Naive B cell (primary cell): ENCODE measurements at places on chromosomes 4 and X.

DNA sequence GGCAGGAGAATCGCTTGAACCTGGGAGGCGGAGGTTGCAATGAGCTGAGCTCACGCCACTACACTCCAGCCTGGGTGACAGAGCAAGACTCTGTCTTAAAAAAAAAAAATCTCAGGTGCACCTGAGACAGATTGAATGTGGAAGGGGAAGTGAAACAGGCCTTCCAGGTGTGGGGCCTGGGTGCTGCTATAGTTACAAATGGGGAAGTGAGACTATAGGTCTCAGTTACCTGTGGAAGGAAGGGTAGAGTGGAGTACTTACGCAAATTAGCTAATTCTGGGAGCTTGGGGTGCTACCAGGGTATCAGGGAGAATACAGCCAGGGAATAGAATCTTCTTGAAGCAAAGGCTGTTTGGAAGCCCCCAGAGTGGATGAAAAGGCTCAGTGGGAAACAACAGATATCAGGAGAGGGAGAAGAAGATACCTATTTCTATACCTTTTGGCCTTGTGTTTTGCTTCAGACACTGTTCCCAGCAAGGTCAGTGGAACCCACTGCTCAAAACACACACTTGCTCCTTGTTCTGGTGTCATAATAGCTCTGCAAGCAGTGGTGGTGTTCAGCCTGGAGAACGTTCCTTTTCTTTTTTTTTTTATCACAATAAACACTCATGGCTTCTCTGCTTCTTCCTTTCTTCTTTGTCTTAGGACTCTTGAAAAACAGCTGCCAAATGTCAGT is 7.0 kb downstream of the CD38 start:
- H3K27ac ChIP-seq = peak overlapping the region; percentile 17
- H3K27me3 ChIP-seq = no peaks in the 10 kb centered on the region
- DNase-seq = peak; percentile 73

DNA sequence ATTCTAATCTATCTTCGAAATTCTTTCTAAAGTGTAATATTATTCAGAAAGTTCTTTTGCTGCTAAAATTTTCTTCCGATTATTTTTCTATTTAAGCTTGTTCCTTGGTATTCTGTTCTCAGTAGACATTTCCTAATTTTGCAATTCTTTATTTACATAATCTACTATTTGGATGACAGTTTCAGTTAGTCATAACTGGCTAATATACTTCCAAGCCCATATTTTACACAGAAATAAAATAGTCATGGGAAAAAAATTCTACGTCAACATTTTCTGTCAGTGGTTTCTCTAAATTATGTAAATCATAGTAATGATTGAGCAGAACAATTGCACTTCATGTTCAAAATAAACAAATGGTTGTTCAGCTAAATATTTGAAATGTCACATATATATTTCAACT is 178.0 kb upstream of the ANKRD50 start:
- DNase-seq = no peak
- H3K36me3 ChIP-seq = no peaks in the 10 kb centered on the region
- H3K4me3 ChIP-seq = no peak overlapping the region
- H3K4me1 ChIP-seq = no peaks in the 10 kb centered on the region
- H3K27me3 ChIP-seq = no peaks in the 10 kb centered on the region

GRCh38 chrX:150408561-150408960 is 45.4 kb downstream of the MAMLD1 start:
- DNase-seq = no peak
- no peak overlapping the region for H3K4me3 ChIP-seq
- no peak overlapping the region for H3K27ac ChIP-seq
- no peaks in the 10 kb centered on the region for H3K36me3 ChIP-seq
- peaks cover 4% of the 10 kb centered on the region for H3K4me1 ChIP-seq

- no peak for DNase-seq
- H3K36me3 ChIP-seq = no peaks in the 10 kb centered on the region
- no peak overlapping the region for H3K27ac ChIP-seq
- no peaks in the 10 kb centered on the region for H3K4me1 ChIP-seq
Measured at GRCh38 chrX:31604629-31605221, 532.9 kb upstream of the FTHL17 start.

DNA sequence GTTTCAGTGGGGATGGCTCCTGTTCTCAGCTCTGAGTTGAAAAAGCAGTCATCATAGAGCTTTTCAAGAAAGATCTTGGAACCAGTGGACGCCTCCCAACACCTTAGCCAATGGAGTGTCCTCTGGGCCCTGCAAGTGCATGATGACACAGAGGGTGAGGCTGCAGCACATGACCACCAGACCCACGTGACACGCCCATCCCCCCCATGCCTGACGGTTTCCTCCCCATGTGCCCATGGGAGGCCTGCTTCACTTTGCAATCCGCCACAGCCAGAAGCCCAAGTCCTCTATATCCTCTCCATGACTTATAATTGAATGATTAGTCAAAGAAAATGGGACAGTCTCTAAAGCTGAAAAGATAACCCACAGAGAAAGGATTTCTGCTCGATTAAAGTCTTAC is 187.0 kb downstream of the AFAP1 start:
- peaks cover 3% of the 10 kb centered on the region for H3K4me1 ChIP-seq
- H3K36me3 ChIP-seq = no peaks in the 10 kb centered on the region
- no peak for DNase-seq
- H3K27ac ChIP-seq = no peak overlapping the region

DNA sequence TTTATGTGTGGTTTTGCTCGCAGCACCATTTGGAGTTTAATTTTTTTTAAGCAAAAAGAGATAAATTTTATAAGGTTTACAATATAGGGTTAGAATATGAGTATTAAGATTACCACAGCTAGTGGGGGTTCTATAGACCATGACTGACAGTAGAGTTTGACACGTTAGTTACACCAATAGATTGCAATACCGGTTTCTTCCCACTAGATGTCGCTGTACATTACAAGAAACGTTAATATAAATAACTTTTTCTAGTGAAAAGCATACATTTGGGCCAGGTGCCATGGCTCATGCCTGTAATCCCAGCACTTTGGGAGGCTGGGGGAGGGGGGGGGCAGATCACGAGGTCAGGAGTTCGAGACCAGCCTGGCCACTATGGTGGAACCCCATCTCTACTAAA is 433.6 kb downstream of the MAGEB5 start:
- DNase-seq = no peak
- no peak overlapping the region for H3K27ac ChIP-seq
- no peaks in the 10 kb centered on the region for H3K36me3 ChIP-seq
- no peak overlapping the region for H3K4me3 ChIP-seq
- no peaks in the 10 kb centered on the region for H3K27me3 ChIP-seq
- no peaks in the 10 kb centered on the region for H3K4me1 ChIP-seq

DNA sequence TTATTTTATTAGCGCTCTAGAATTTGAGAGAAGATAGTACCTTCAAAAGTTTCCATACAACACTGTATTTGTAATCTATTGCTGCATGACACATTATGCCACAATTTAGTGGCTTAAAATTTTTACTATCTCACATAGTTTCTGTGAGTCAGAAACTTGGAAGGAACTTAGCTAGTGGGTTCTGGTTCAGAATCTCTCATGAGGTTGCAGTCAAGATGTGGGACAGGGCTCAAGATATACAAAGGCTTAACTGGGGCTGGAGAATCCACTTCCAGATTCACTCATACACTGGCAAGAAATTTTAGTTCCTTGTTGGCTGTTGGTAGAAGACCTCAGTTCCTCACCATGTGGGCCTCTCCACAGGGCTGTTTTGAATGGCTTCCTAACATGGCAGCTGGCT is 11.5 kb upstream of the C4orf54 start:
- DNase-seq = no peak
- H3K4me1 ChIP-seq = no peaks in the 10 kb centered on the region
- H3K36me3 ChIP-seq = peaks cover 12% of the 10 kb centered on the region
- H3K4me3 ChIP-seq = no peak overlapping the region
- H3K27me3 ChIP-seq = peaks cover 21% of the 10 kb centered on the region

DNA sequence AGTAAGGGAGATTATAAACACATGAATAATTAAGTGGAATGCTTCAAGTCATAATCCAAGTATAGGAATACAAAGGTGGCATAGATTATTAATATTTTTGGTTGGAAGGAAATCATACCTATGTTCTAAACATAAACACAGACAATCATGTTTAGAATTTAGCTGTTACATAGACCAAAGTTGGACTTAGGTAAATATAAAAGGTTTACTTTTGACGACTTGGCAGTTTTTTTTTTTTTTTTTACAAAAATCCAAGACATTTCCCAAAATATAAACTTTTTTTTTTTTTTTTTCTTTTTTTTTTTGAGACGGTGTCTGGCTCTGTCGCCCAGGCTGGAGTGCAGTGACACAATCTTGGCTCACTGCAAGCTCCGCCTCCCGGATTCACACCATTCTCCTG is 3.5 kb upstream of the N4BP2 start:
- no peak overlapping the region for H3K4me3 ChIP-seq
- peaks cover 18% of the 10 kb centered on the region for H3K4me1 ChIP-seq
- no peaks in the 10 kb centered on the region for H3K36me3 ChIP-seq
- no peak for DNase-seq
- H3K27ac ChIP-seq = no peak overlapping the region

DNA sequence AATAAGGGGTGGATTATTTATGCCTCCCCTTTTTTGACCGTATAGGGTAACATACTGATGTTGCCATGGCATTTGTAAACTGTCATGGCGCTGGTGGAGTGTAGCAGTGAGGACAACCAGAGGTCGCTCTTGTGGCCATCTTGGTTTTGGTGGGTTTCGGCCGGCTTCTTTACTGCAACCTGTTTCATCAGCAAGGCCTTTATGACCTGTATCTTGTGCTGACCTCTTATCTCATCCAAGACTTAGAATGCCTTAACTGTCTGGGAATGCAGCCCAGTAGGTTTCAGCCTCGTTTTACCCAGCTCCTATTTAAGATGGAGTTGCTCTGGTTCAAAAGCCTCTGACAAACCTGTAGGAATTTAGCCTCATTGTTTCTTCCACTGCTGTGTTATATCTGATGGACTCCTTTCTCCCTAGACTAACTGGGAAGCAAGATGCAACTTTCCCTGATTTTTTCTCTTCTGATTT is 71.4 kb downstream of the TMEM131L start:
- peaks cover 56% of the 10 kb centered on the region for H3K4me1 ChIP-seq
- H3K4me3 ChIP-seq = no peak overlapping the region
- no peak overlapping the region for H3K27ac ChIP-seq
- H3K27me3 ChIP-seq = no peaks in the 10 kb centered on the region
- H3K36me3 ChIP-seq = peaks cover 10% of the 10 kb centered on the region
- DNase-seq = no peak

DNA sequence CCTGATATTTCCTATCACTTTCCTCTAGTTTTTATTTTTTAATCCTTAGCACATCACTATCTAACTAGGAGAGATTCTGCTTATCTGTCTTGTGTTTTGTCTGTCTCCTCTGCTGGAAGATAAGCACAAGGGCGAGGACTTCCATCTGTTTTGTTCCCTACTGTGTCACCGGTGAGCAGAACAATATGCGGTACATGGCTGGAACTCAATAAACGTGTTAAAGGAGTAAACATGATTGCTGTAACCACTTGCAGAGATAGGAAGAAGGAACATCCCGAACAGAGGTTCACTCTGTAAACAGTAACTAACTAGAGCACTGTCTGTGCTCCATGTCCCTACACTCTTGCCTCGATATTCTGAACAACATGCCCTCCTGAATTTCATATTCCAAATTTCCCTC is 5.2 kb downstream of the HS3ST1 start:
- H3K27ac ChIP-seq = no peak overlapping the region
- H3K27me3 ChIP-seq = no peaks in the 10 kb centered on the region
- H3K4me1 ChIP-seq = peaks cover 74% of the 10 kb centered on the region
- no peak overlapping the region for H3K4me3 ChIP-seq
- no peak for DNase-seq

- no peaks in the 10 kb centered on the region for H3K4me1 ChIP-seq
- H3K36me3 ChIP-seq = no peaks in the 10 kb centered on the region
- no peak overlapping the region for H3K4me3 ChIP-seq
Measured at GRCh38 chrX:115147220-115147619, 42.0 kb upstream of the RBMXL3 start.

DNA sequence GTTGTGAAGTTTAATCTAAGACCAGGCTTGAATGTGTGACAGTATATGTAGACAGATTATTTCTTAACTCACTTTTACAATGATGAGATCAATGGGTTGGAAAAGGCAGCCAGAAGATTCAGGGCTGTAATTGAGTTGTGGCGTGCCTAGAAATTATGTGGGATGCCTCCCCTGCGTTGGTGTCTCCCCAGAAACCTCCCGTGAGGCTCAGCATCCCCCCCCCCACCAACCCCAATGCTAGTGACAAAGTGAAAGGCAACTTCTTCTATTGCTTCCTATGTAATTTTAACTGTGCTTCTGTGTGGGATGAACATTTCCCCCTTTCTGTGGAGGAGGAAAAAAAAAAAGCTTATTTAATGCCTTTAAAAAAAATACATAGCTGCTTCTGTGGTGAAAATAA is 297.9 kb downstream of the ARHGAP10 start:
- peaks cover 13% of the 10 kb centered on the region for H3K36me3 ChIP-seq
- no peaks in the 10 kb centered on the region for H3K27me3 ChIP-seq
- H3K27ac ChIP-seq = no peak overlapping the region
- H3K4me1 ChIP-seq = no peaks in the 10 kb centered on the region
- DNase-seq = no peak

- no peaks in the 10 kb centered on the region for H3K27me3 ChIP-seq
- H3K4me3 ChIP-seq = no peak overlapping the region
- no peak for DNase-seq
- no peak overlapping the region for H3K27ac ChIP-seq
- H3K4me1 ChIP-seq = no peaks in the 10 kb centered on the region
Measured at GRCh38 chrX:83022020-83022419, 486.1 kb upstream of the POU3F4 start.
